ENCODE measurements at places on chromosomes 2 and 18.

DNA sequence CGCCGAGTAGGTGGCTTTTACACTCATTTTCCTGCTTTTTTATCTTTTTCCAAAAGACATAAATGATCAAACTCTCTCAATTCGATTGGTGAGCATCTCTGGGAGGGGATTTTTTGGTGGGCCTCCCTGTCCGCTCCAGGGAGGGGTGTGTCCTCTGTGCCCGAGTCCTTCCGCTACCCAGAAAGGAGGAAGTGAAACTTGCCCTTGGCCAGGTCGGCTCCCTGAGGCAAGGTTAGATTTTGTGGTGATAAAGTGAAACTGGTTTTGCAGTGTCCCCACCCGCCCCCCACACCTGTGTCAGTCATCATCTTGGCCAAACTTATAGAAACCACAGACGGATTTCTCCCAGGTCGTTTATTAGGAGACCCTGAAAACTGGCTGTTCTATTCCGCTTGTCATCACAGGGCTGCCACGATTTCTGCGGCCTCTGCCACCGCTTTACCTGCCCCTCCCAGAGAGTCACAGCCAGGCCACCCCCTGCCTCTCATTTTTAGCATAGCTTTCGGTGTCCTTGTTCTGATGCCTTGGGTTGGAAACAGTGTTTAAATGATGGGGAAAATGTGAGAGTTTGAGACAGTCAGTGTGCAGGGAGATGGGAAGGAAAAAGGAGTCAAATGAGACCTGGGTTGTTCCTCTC, 93.6 kb downstream of the SH3BP4 start:
- DNase-seq, result no peak

DNA sequence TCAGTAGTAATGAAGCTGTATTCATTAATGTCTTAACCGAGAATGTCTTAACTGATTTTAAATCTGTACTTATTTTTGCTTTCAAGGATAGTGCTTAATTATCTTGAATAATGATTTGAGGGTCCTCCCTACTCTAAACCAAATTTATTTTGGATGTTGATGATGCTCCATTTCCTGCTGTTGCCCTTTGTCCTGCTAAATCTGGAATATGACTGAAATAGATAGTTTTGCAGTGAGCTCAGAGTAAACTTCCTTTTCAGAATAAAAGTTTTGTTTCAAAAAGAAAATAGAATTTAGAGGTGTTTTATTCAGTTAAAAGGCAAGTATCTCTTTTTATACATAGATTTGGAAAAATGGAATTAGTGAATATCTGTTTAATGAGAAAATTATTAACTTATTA, 8.1 kb downstream of the NBEAL1 start:
- no peak for DNase-seq

GRCh38 chr18:75246721-75247610, 36.4 kb downstream of the TSHZ1 start:
- no peak for DNase-seq

- no peak for DNase-seq
Observed at GRCh38 chr2:77642339-77642738, 120.2 kb upstream of the LRRTM4 start.

DNA sequence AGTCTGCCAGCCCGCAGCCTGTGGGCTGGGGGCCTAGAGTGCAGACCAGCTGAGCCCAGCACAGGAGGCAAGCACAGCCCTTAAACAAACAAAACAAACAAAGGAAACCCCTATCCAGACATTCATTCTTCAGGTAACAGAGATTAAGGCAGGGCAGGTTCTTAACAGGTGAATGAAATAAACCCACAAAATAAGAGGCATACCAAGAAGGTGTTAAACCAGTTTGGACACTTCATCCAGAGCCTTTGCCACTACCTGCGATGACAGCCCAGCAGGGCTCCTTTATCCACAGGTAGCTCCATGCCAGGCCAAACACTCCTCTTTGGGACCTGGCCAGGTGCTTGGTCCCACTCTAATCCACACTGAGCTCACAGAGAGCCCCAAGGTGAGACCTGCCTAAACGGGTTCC, 209.7 kb upstream of the SIX2 start:
- DNase-seq, result no peak

DNA sequence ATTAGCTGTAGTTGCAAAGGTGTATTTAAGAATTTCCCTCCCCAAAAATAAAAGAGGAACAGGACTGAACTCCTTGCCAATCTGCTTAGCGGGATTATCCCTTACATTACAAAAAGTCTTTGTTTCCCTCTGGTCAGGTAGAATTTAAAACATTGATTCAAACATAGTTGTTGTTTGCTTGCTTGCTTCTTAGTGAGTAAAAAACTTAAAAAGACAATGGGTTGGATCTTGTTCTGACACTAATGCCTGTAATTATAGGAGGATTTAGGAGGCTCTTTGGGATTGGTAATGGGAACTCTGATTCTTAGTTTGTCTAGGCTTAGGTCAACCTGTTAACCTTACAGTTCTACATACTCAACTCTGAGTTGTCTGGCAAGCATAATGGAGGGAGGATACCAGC, 3.7 kb upstream of the CEBPZOS start:
- DNase-seq, result no peak

DNA sequence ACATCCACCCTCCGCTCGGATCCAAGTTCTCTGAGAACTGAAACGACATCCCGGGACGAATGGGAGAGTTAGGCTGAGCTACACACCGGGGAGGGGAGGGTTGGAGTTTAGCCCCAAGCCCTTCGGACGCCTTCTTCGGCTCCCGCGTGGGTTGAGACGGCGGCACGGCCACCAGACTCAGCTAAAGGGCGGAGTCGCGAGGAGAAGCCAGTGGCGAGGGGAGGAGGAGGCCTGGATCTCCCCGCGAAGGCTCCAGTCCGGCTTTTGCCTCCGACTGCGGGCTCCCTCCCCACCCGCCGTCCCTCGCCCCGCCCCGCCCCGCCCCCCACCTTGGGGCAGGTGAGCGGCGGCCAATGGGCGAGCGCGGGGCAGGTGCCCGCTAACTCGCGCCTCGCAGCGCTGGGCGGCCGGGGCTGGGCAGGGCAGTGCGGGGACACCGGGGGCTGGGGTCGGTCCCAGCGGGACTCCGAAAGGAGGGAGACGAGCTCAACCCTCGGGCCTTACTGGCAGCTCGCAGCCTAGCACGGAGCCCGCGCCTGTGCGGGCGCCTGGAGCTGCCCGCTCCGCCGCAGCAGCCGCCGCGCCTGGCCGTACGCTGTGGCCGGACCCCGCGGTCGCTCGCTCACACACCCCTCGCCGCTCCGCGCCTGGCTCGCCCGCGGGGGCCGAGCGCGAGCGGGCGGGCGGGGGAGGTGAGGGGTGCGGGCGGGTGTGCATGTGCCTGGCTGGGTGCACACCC, at the start of gene EMX1:
EMX1 (plus strand) TSS at position 382 of the 739 bp plus-strand sequence; CDS start at position 716, 334 bp downstream.
- DNase-seq, result no peak

GRCh38 chr18:76988827-76989646, 143.5 kb downstream of the MBP start:
- DNase-seq, result no peak

DNA sequence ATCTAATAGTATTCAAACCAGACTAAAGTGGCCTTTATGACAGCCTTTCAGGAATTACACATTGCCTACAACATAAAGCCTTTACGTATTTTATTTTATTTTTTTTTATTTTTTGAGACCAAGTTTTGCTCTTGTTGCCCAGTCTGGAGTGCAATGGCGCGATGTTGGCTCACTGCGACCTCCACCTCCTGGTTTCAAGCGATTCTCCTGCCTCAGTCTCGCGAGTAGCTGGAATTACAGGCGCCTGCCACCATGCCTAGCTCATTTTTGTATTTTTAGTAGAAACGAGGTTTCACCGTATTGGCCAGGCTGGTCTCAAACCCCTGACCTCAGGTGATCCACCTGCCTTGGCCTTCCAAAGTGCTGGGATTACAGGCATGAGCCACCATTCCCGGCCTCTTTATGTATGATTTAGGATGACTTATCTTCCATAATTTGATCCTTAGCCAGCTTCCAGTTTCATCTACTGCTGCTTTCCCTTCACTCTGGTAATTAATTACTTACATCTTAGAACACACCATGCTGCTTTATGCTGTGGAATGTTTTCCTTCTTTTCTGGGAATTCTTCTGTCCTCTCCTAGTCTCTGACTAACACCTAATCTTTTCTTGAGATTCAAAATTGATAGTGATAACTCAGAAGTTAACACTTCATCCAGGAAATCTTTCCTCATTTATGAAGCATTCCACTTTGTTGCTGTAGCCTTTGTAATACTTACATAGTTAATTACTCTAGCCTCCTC, 2.6 kb downstream of the USP14 start:
- DNase-seq, result no peak

Measured in stimulated activated CD8-positive, alpha-beta memory T cell treated with anti-CD3 and anti-CD28 coated beads, Interleukin-4, amount 100 ng/mL, for 1 hour (primary cell).